ENCODE measurements at places on chromosomes 6 and 20. TPM values are rescaled to one million over a fixed set of nuclear protein-coding genes. Genes with fewer than 3 reads are reported as not detected.

GRCh38 chr6:32196682-32197616 is 4.5 kb upstream of the GPSM3 start:
- H3K36me3 ChIP-seq, result no peaks in the 10 kb centered on the region
- peaks cover 3% of the 10 kb centered on the region for H3K27me3 ChIP-seq
- H3K4me1 ChIP-seq, result peaks cover 41% of the 10 kb centered on the region
- peak overlapping the region; percentile 95 for H3K4me3 ChIP-seq

GRCh38 chr20:275791-276190 is 14.8 kb downstream of the C20orf96 start:
- DNase-seq, result no peak
- no peak overlapping the region for H3K27ac ChIP-seq
- peaks cover 55% of the 10 kb centered on the region for H3K36me3 ChIP-seq
- no peak overlapping the region for H3K4me3 ChIP-seq

- no peaks in the 10 kb centered on the region for H3K4me1 ChIP-seq
- no peaks in the 10 kb centered on the region for H3K27me3 ChIP-seq
- H3K36me3 ChIP-seq, result 0 out of 2 replicates have a peak, but pooled peaks cover 5% of the 10 kb centered on the region
- no peak overlapping the region for H3K27ac ChIP-seq
These were observed 330.8 kb upstream of the PREP start for GRCh38 chr6:105733556-105734162.

DNA sequence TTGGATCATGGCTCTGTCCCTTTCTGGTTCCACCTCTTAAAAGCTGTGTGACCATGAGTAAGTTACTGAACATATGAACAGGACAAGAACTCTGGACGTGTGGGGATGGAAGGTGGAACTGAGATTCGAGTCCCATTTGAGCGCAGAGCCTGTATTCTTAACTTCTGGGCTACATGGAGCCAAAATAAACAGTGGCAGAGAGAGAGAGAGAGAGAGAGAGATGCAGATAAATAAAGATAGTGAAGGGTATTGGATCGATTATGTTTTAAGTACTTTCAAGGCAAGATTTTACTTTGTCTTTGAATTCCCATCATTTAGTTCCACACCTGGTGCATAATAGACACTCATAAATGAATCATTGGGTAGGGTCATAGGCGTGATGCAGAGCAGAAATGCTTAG is 39.7 kb downstream of the SLC35D3 start:
- no peaks in the 10 kb centered on the region for H3K36me3 ChIP-seq
- DNase-seq, result no peak

DNA sequence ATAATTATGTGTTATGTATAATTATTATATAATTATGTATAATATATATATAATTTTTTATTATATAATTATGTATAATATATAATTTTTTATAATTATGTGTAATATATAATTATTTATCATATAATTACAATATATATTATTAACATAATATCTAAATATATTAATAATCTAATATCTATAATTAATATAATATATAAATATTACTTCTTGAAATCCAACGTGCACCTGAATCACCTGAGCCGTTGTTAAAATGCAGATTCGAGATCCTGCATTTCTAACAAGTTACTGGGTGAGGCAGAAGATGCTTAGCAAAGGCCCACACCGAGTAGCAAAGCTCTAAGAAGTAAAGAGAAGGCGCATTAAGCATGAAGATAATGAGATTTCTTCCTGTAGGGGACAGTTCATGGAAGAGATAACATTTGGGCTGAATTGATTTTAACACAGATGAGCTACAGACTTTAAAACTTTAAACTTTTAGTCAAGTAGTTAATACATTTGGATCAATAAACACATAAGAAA is 406.4 kb upstream of the PLCB4 start:
- H3K27ac ChIP-seq, result no peak overlapping the region
- H3K36me3 ChIP-seq, result no peaks in the 10 kb centered on the region
- H3K4me1 ChIP-seq, result no peaks in the 10 kb centered on the region
- no peak for DNase-seq
- H3K27me3 ChIP-seq, result no peaks in the 10 kb centered on the region
- H3K4me3 ChIP-seq, result no peak overlapping the region

- peaks cover 32% of the 10 kb centered on the region for H3K36me3 ChIP-seq
- no peak overlapping the region for H3K27ac ChIP-seq
These were observed 28.8 kb upstream of the IL17A start for GRCh38 chr6:52157301-52157941.

DNA sequence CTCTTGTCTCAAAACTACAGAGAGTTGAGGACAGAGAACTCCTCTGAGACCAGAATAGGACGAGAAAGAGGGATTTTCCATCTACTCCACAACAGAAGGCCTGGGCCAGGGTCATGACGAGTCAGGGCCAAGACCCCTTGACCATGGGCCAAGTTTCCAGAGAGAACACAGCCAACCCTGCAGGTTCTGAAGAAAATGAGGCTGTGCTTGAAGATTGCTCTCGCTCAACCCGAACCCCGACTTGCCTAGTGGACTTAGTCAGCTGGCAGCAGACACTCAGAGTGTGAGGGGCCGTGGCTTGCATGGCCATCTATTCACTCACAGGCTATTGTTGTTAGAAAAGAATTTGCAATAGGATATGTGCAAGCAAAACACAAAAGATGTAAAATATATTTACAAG is 54.5 kb downstream of the TMEM242 start:
- no peak for DNase-seq
- peaks cover 8% of the 10 kb centered on the region for H3K36me3 ChIP-seq
- H3K4me3 ChIP-seq, result no peak overlapping the region
- peaks cover 15% of the 10 kb centered on the region for H3K4me1 ChIP-seq

GRCh38 chr6:108561742-108562502 is 1.2 kb downstream of the FOXO3 start:
- H3K4me1 ChIP-seq, result peaks cover 43% of the 10 kb centered on the region
- H3K27ac ChIP-seq, result peak overlapping the region; percentile 84
- H3K27me3 ChIP-seq, result peaks cover 30% of the 10 kb centered on the region
- peak; percentile 38 for DNase-seq
- H3K36me3 ChIP-seq, result no peaks in the 10 kb centered on the region

GRCh38 chr6:83920017-83920416 is 60.5 kb downstream of the CYB5R4 start:
- H3K4me1 ChIP-seq, result no peaks in the 10 kb centered on the region
- no peak overlapping the region for H3K4me3 ChIP-seq
- H3K27ac ChIP-seq, result 0 out of 2 replicates have a peak overlapping the region, but pooled peaks have one; percentile 15
- H3K36me3 ChIP-seq, result peaks cover 9% of the 10 kb centered on the region
- no peaks in the 10 kb centered on the region for H3K27me3 ChIP-seq

DNA sequence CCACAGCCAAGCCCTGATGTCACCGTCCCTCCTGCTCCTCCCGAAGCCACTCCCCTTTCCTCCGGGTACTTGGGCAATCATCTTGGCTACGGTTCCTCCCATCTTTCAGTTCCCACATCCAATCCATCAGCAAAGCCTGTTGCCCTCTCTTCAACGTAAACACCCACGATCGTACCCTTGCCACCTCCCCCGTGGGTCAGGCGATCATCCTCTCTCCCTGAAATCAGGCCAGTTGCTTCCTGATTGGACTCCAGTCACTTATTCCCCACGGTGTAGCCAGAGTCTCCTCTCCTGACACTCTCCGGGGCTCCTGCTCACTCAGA is 44.5 kb downstream of the SULF2 start:
- H3K27me3 ChIP-seq, result no peaks in the 10 kb centered on the region
- peaks cover 3% of the 10 kb centered on the region for H3K4me1 ChIP-seq
- no peaks in the 10 kb centered on the region for H3K36me3 ChIP-seq
- H3K27ac ChIP-seq, result peak overlapping the region; percentile 69
- peak; percentile 45 for DNase-seq
- H3K4me3 ChIP-seq, result no peak overlapping the region

- 0 out of 2 replicates have a peak overlapping the region, but pooled peaks have one; percentile 15 for H3K27ac ChIP-seq
- peaks cover 4% of the 10 kb centered on the region for H3K4me1 ChIP-seq
- H3K27me3 ChIP-seq, result no peaks in the 10 kb centered on the region
These were observed 401.8 kb downstream of the PREX1 start for GRCh38 chr20:48425817-48426612.

GRCh38 chr6:71114986-71115385 is 158.1 kb upstream of the B3GAT2 start:
- H3K27ac ChIP-seq, result no peak overlapping the region
- no peak for DNase-seq
- peaks cover 6% of the 10 kb centered on the region for H3K36me3 ChIP-seq
- H3K4me3 ChIP-seq, result no peak overlapping the region

- H3K27me3 ChIP-seq, result no peaks in the 10 kb centered on the region
- DNase-seq, result no peak
- peaks cover 20% of the 10 kb centered on the region for H3K4me1 ChIP-seq
- H3K4me3 ChIP-seq, result no peak overlapping the region
- no peak overlapping the region for H3K27ac ChIP-seq
These were observed 122.1 kb downstream of the LRRC1 start for GRCh38 chr6:53916804-53917463.

GRCh38 chr6:104201557-104201956 is 658.2 kb downstream of the HACE1 start:
- peaks cover 9% of the 10 kb centered on the region for H3K36me3 ChIP-seq
- no peak overlapping the region for H3K4me3 ChIP-seq
- no peaks in the 10 kb centered on the region for H3K4me1 ChIP-seq
- H3K27me3 ChIP-seq, result no peaks in the 10 kb centered on the region
- no peak overlapping the region for H3K27ac ChIP-seq

GRCh38 chr6:12882761-12883290 is 166.3 kb downstream of the PHACTR1 start:
- no peaks in the 10 kb centered on the region for H3K27me3 ChIP-seq
- H3K4me1 ChIP-seq, result peaks cover 15% of the 10 kb centered on the region
- H3K27ac ChIP-seq, result no peak overlapping the region
- H3K4me3 ChIP-seq, result no peak overlapping the region

GRCh38 chr6:113209315-113209714 is 647.8 kb upstream of the MARCKS start:
- H3K27me3 ChIP-seq, result no peaks in the 10 kb centered on the region
- peaks cover 15% of the 10 kb centered on the region for H3K4me1 ChIP-seq
- DNase-seq, result peak; percentile 15
- H3K27ac ChIP-seq, result no peak overlapping the region
- no peaks in the 10 kb centered on the region for H3K36me3 ChIP-seq

- H3K4me1 ChIP-seq, result peaks cover 43% of the 10 kb centered on the region
- no peak overlapping the region for H3K4me3 ChIP-seq
- no peak overlapping the region for H3K27ac ChIP-seq
- H3K36me3 ChIP-seq, result peaks cover 7% of the 10 kb centered on the region
- H3K27me3 ChIP-seq, result no peaks in the 10 kb centered on the region
These were observed 335.4 kb upstream of the SPTLC3 start for GRCh38 chr20:12673352-12673751.

Gene TAGAP
- 0.27 TPM for total RNA-seq

Gene SNTA1
- total RNA-seq, result 5.3 TPM

Gene SEL1L2
- total RNA-seq, result 0.37 TPM

Gene HLA-DRA
- total RNA-seq, result 2.8 TPM

Gene SYCP2L
- 6.3 TPM for total RNA-seq

Gene TBP
- total RNA-seq, result 20.9 TPM

Gene CDK19
- 11.7 TPM for total RNA-seq

Gene GSTA3
- not detected for total RNA-seq

Gene EMILIN3
- 5.8 TPM for total RNA-seq

Gene ALDH8A1
- total RNA-seq, result 0.46 TPM

Gene MPIG6B
- total RNA-seq, result 0.11 TPM

Gene PGBD1
- total RNA-seq, result 7.5 TPM

Gene SRMS
- total RNA-seq, result 0.46 TPM
